ENCODE measurements at places on chromosomes 6 and 20.
A peak's percentile ranks its signal among the peaks of the same experiment; 100 is the strongest.

DNA sequence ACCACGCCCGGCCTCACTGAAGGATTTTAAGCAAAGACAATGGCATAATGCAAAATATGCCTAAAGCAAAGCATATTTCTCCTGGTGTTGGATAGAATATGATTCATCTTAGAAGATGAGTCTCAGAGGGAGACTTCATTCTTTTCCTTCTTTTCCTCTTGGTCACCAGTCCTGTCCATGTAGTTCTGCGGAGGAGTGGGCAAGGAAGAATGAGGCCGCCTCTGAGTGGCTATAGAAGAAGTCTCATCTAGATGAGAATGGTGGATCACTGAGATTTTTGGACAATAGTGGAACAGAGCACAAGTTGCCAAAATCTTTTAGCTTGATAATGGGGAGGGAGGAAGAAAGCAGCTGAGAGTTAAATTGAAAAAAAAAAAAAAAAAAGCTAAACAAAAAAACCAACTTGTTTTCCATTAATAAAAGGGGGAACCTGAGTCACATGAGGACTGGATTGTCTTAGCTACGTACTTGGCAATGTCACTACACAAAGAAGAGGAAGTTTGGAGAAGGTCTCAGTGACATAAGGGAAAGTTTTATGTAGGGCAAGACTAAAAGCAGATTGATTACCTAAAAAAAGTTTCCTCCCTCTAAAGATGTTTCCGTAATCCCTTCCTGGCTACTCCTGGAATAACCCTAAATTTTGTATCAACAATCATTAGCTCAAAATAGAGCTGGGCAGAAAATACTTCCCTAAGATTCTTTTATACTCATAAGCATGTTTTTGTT lies 6.0 kb downstream of the CD83 start:
- DNase-seq: peak; percentile 68

- DNase-seq: no peak
Observed at GRCh38 chr20:25376886-25377285, 13.7 kb downstream of the ABHD12 start.

GRCh38 chr20:1893721-1894470 lies 1.3 kb upstream of the SIRPA start:
- DNase-seq: peak; percentile 80

DNA sequence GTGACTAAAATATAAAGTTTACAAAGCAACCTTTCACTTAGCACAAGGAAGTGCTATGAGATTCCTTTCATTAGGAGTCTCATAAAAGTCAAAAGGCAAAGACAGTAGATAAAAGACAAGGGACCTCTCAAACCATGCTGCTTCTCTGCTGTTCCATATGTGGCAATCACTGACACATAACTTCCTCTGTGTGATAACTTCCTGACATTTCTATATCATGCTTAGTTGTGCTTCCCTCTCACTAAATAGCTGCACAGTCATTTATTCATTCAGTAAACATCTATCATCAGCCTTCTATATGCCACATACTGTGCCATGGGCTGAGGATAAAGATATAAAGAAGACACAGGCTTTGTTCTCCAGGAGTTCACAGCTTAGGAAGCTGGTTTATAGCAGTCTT lies 214.8 kb upstream of the GRIK2 start:
- DNase-seq: peak; percentile 77

DNA sequence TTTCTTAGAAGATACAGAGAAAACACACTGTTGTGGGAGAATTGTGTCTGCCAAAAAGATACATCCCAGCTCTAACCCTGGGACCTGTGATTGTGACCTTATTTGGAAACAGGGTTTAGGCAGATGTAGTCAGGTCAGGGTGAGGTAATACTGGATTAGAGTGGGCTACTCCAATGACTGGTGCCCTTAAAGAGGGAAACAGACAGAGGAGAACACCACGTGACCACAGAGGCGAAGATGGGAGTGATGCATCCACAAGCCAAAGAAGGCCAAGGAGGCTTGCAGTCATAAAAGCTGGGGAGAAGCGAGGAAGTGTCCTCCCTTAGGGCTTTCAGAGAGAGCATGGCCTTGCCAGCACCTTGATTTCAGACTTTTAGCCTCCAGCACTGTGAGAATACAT lies 35.6 kb downstream of the SLC52A3 start:
- no peak for DNase-seq

GRCh38 chr6:69090132-69090531 lies 455.1 kb downstream of the ADGRB3 start:
- DNase-seq: no peak
